Heart left ventricle (tissue), 16 donors: ENCODE measurements at places on chromosomes 5 and 9.

GRCh38 chr9:69004836-69005235, 9.1 kb downstream of the PRKACG start:
- no peak for DNase-seq

- no peak for DNase-seq
Observed at GRCh38 chr5:9233035-9233434, 312.8 kb downstream of the SEMA5A start.

- DNase-seq: peak; percentile 72
Observed at GRCh38 chr9:136619742-136620440, 42.8 kb upstream of the EGFL7 start.

GRCh38 chr9:107180206-107180605, 102.9 kb upstream of the RAD23B start:
- DNase-seq: no peak

- no peak for DNase-seq
Observed at GRCh38 chr5:74156728-74157383, 483.7 kb downstream of the ENC1 start.

DNA sequence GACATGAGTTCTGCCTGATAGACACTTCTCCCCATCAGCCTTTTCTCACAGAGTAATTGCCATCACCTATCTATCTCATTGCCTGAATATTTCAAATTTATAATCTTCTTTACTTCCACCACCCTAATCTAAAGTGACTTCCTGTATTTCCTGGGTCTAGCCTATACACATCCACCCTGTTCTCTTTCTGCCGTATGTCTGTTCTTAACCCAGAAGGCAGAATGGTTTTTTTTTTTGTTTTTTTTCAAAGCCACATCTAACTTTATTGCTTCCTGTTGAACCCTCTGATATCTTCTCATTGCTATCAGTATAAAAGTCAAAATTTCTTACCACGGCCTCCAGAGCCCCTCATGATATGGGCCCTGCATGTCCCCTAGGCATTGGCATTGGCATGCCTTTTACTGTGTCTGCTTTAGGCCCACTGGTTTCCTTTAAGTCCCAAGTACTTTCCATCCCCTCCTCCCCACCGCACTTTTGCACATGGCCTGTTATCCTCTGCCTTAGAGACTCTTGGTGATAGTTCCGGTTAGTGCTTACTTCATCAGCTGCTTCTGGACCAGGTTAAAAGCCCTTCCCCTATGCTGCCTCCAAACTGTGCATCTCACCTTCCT, 159.9 kb downstream of the MAN2A1 start:
- DNase-seq: no peak

- no peak for DNase-seq
Observed at GRCh38 chr5:14745753-14746152, 81.2 kb downstream of the OTULIN start.

DNA sequence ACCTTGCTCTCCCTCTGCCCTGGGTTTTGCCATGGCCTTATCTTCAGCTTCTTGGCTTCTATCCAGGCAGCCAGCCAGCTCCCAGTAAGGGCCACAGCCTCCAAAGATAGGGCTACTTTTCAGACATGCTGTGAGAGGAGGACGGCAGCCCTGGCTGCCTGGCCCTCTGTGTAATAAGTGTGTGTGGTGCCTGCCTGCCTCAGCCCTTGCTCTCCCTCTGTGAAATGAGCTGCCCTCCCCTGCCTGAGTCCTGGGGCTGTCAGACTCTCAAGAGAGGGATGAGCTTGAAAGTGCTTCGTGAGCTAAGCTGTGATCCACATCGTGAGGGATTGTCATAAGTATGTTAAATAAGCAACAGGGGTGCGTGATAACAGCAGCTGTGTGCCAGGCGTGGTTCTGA, 8.1 kb downstream of the NDST1 start:
- DNase-seq: peak; percentile 70

- DNase-seq: no peak
Observed at GRCh38 chr9:125969462-125969861, 222.3 kb downstream of the PBX3 start.
